Left lung (tissue), 14 donors: ENCODE measurements at places on chromosomes 1 and 21. TPM values are rescaled to one million over a fixed set of nuclear protein-coding genes. Genes with fewer than 3 reads are reported as not detected.

The SLC22A15 gene
- polyA plus RNA-seq: 3.9 TPM

DNA sequence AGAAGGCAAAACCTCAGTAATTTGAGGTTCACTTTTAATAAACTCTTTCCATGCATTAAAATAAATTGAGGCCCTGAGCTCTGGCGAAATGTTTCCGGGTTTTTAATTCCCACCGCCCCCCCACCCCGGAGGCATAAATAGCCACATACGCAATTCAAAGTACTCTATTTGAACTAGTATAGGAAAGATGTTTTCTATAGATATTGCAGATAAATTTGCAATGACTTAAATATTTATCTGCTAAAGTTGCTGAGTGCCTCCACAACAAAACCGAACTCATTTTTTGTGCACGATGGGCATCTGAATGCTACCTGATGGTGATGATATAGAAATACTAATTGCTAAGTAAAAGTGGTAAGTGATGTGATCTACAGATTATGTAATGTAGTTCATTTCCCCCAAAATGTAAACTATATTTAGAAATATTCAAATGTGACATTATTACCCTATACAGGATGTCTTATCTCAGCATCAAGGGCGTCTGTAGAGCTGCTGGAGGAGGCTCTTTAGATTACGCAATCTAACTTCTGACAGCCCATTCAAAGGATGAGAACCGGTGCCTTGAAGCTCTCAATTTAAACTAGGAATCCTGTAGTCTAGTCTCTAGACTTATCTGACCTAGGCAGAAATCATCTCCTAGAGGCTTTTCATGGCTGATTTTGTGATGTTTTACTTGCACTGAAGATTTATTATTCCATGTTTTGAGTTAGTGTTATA lies 8.5 kb downstream of the IRF2BP2 start:
- H3K27ac ChIP-seq: peak overlapping the region; percentile 100
- H3K36me3 ChIP-seq: peaks cover 6% of the 10 kb centered on the region
- H3K4me3 ChIP-seq: no peak overlapping the region
- H3K4me1 ChIP-seq: peaks cover 81% of the 10 kb centered on the region
- DNase-seq: no peak

- H3K36me3 ChIP-seq: no peaks in the 10 kb centered on the region
- H3K27ac ChIP-seq: no peak overlapping the region
- no peak for DNase-seq
- no peaks in the 10 kb centered on the region for H3K4me1 ChIP-seq
Observed at GRCh38 chr1:52659851-52660596, 27.1 kb downstream of the SHISAL2A start.

GRCh38 chr1:16978567-16979474 lies 1.6 kb downstream of the MFAP2 start:
- peak overlapping the region; percentile 25 for H3K4me3 ChIP-seq
- peak overlapping the region; percentile 72 for H3K27ac ChIP-seq
- peaks cover 48% of the 10 kb centered on the region for H3K27me3 ChIP-seq
- peak; percentile 59 for DNase-seq

DNA sequence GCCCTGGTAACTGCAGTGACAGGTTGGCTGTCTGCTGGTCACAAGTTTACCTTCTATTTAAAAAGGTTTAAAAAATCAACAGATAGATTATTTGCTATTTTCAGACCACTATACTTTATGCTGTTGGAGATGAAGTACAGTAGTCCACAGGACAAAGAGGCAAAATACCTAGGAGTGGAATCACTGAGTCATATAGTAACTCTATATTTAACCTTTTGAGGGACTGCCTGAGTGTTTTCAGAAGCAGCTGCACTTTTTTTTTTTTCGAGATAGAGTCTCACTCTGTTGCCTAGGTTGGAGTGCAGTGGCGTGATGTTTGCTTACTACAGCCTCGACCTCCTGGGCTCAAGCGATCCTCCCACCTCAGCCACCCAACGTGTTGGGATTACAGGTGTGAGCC lies 11.7 kb downstream of the CNIH4 start:
- no peak overlapping the region for H3K4me3 ChIP-seq
- H3K4me1 ChIP-seq: peaks cover 14% of the 10 kb centered on the region
- H3K27me3 ChIP-seq: no peaks in the 10 kb centered on the region

The TRNP1 gene
- polyA plus RNA-seq: 3.4 TPM

- DNase-seq: peak; percentile 20
- H3K4me3 ChIP-seq: peak within 1 kb of the TSS; percentile 52
- H3K36me3 ChIP-seq: no peaks in the 10 kb centered on the region
- H3K27me3 ChIP-seq: peaks cover 59% of the 10 kb centered on the region
- H3K27ac ChIP-seq: peak within 1 kb of the TSS; percentile 16
Observed at GRCh38 chr1:239386453-239387303, at the start of gene CHRM3. CHRM3 (plus strand) TSS chr1:239386568; CDS start chr1:239907452, 520,884 bp downstream.
